ENCODE measurements at places on chromosomes 2 and 18.

- no peak for DNase-seq
Measured at GRCh38 chr2:224055101-224055500, 16.0 kb upstream of the SERPINE2 start.

GRCh38 chr2:224543939-224544338 is 41.2 kb downstream of the CUL3 start:
- no peak for DNase-seq

GRCh38 chr2:62941413-62941812 is 109.2 kb upstream of the OTX1 start:
- no peak for DNase-seq

DNA sequence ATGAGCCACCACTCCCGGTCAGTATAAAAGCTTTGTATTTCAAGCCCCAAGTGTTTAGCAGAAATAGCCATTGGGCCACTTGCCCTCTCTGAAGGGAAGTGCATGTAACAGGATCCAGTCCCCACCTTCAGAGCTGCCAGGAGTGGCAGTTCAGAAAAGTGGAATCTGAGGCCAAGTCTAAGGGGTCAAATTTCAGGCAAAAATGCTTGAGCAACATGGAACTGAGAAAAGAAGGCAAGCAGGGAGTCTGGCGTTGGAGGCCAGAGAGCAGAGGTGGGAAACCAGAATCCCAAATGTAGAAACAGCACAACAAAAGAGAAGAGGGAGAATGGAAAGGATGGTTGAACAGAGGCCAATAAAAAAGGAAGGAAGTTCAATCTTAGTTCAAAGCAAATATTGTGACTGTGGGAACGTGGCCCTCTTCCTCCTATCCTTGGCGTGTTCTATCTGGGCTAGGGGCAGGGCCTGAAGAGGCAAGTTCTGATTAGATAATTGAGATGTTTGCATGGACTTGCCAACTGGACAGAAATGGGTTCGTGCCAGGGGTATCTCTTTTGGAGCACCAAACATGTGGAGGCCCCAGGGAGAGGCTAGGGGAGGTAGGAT is 102.2 kb downstream of the AP1S3 start:
- DNase-seq: no peak
